ENCODE measurements at places on chromosomes 7 and 10.

DNA sequence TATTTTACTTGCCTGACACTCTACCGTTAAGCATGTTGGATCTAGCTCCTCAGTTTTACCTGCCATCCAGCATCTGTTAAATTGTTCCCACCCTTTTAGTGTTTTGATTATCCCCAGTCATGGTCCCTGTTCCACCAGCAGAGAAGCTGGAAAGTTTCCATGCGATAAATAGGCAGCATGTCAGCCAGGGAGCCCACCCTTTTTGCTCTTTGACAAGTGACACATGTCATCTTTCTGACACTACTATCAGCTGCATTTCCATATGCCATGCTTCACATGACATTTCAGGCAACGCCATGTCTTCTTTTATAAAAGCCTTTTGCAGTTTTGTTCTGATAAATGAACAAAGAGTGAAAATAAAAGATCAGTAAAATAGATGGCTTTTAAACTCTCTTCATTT lies 310.8 kb downstream of the MAGI2 start:
- DNase-seq, result no peak

- DNase-seq, result no peak
Measured at GRCh38 chr7:35185908-35186731, 67.8 kb downstream of the TBX20 start.

- DNase-seq, result no peak
Measured at GRCh38 chr7:124192885-124193284, 160.0 kb upstream of the TMEM229A start.

DNA sequence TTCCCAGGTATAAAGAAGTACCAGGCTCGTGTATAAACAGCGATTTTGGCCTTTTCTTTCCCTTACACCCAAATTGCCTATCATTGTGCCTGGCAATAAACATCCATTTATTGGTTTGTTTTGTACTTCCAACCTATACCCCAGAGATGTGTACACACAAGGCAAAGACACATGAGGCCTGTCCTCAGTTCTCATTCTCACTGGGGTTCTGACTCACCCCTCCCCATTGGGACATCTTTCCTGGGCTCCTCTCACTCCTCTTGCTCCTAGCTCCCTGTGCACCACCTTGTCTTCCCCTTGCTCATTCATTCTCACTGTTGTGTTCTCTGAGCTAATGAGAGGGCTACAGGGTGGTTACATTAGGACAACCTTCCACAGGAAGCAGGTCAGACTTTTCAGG lies 240.7 kb downstream of the ANK3 start:
- no peak for DNase-seq

GRCh38 chr7:101622609-101623173 lies 6.4 kb downstream of the MYL10 start:
- DNase-seq, result no peak

DNA sequence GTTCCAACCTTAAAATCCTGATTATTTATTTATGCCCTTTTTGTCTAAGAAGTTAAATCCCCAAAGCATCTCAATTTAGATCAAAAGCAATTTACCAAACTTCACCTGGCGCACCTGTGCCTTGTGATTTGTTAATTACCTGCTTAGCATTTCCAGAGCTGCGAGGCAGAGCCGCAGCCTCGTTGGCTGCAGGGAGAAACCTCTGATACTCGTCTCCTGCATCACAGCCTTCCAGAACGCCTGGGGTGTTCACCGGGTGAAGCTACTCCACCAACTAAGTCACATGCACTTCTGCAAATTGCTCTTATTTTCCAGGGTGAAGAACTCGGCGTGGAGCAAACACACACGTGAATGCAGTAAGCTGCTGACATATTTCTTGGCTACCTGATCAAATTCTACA lies 198.1 kb upstream of the RNF32 start:
- no peak for DNase-seq

DNA sequence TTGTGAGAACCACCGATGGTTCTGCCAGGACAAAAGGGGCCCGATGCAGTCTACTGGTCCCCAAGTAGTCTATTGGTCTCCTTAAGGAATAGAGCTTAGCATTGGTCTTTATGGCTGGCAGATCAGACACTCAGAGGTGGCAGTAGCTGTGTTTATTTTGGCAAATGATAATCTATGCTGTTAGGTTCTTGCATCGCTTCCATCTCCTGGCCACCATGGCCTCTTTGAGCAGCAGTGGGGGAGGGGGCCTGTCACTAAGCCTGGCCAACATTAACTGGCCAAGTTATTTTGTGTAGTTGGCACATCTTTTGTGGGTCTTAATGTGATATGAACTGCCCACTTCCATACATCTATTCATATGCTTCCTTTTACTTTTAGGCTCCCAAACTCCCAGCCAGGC lies 4.5 kb upstream of the ZC3HAV1 start:
- DNase-seq, result no peak

- DNase-seq, result no peak
Measured at GRCh38 chr10:104589871-104590270, 51.2 kb upstream of the SORCS3 start.
